ENCODE measurements at places on chromosomes 13 and 19. TPM values are rescaled to one million over a fixed set of nuclear protein-coding genes. Genes with fewer than 3 reads are reported as not detected.

- H3K27ac ChIP-seq, result no peak overlapping the region
- H3K4me3 ChIP-seq, result no peak overlapping the region
- no peak for DNase-seq
- H3K4me1 ChIP-seq, result peaks cover 11% of the 10 kb centered on the region
- no peaks in the 10 kb centered on the region for H3K36me3 ChIP-seq
Measured at GRCh38 chr13:51625555-51626345, 41.5 kb downstream of the WDFY2 start.

DNA sequence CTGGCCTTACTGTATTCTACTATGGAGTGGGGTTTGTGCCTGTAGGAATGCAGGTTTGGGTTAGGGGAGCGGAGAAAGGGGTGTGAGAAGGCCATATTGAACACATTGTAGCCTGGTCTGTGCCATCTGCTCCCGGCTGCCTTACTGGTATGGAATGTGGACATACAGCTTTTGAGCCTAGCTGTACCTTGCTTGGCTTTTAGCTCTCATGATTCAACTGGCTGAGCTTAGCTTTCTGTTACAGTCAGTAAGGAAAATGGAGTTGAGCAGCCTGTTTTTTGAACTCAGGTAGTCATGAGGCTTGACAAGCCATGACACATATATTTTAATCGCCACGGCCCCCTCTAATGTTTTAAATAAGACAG, 41.6 kb downstream of the ARHGAP35 start:
- no peaks in the 10 kb centered on the region for H3K27me3 ChIP-seq
- H3K27ac ChIP-seq, result peak overlapping the region; percentile 18
- H3K36me3 ChIP-seq, result no peaks in the 10 kb centered on the region
- H3K4me1 ChIP-seq, result peaks cover 29% of the 10 kb centered on the region
- DNase-seq, result peak; percentile 31

DNA sequence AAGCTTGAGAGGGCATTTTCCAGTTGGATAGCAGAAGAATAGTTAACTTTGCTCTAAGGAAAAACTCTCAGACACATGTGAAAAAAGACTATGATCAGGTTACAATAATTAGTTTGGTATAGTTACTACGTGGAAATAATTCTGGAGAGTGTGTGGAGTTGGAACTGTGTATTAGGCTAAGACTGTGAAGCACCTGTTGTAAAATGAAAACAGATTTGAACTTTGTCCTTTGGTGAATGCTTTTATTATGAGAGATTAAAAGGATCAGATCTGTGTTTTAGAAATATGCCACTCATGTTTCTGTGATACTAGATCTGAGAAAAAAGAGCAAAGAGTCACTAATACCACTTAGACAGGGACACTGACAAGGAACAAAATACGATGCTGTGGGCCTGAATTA, 807.5 kb upstream of the ATXN8OS start:
- no peaks in the 10 kb centered on the region for H3K36me3 ChIP-seq
- H3K27me3 ChIP-seq, result no peaks in the 10 kb centered on the region
- no peak overlapping the region for H3K27ac ChIP-seq
- no peaks in the 10 kb centered on the region for H3K4me1 ChIP-seq
- no peak for DNase-seq
- no peak overlapping the region for H3K4me3 ChIP-seq

DNA sequence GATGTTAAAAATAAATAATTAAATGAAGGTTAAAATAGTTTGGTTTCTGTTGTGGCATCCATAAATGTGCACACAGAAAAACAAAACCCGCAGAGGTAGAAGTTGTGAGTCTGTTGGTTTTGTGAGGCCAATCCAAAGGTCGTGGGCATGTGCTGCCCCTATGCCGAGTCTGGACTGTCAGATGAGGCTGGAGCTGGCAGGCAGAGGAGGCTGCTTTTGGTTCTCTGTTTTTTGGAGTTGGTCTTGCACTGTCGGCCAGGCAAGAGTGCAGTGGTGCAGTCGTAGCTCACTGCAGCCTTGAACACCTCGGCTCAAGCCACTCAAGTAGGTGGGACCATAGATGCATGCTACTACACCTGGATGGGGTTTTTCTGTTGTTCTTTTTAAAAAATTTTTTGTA, 43.7 kb downstream of the TSSK6 start:
- no peak for DNase-seq
- H3K36me3 ChIP-seq, result peaks cover 15% of the 10 kb centered on the region
- peaks cover 5% of the 10 kb centered on the region for H3K4me1 ChIP-seq
- H3K4me3 ChIP-seq, result no peak overlapping the region

GRCh38 chr13:54373211-54373610, 1344.6 kb downstream of the OLFM4 start:
- no peaks in the 10 kb centered on the region for H3K4me1 ChIP-seq
- DNase-seq, result no peak
- no peak overlapping the region for H3K4me3 ChIP-seq
- no peaks in the 10 kb centered on the region for H3K27me3 ChIP-seq

DNA sequence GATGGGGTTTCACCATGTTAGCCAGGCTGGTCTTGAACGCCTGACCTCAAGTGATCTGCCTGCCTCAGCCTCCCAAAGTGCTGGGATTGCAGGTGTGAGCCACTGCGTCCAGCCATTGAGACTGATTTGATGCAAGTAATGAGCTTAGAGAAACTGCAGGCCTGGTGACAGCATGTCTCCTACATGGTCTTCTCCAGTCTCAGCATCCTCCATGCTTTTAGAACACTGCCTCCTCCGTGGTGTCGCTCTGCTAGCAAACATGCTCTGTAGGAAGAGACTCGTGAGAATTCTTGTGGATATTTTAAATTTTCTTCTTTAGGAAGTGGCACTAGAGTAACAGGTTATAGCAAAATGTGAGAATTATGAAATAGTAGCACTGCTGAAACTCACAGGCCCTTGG, 37.1 kb downstream of the TPT1 start:
- H3K4me3 ChIP-seq, result no peak overlapping the region
- no peaks in the 10 kb centered on the region for H3K36me3 ChIP-seq
- no peak overlapping the region for H3K27ac ChIP-seq
- no peak for DNase-seq
- no peaks in the 10 kb centered on the region for H3K27me3 ChIP-seq

DNA sequence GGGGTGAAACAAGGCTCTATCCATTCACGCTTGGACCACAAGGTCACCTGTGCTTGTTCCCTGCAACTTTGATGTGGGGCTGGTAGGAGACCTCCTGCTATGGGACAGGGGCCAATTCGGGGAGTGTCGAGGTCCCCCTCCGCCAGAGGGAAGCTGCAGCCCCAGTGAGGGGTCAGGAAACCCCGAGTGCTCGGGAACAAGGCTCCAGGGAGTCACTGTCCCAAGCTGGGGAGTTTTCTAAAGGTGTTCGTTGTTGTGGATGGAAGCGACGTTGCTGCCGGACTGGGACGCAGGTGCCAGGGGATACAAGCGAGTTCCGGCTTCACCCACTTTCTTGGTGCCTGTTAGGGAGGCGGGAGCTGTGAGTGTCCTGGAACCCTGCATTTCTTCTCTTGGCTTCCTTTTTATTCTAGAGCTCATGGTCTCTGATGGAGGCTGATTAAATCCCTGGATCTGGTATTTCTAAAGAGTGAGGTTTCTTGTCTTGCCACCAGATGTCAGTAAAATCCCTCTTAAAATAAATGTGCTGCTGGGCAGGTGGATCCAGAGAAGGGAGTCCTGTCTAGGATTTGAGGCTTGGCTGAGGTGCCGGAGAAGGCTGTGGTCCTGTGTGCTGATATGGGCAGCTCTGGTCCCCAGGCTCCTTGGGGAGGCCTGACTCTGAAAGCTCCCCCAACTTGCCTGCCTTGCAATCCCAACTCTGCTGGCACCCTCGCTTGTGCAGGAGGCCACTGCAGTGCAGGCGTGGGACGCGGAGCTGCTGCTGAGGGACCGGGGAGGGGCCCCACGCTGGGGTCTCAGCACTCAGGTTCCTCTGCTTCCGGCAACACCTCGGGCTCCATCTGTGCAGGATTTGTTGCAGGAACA, 153.9 kb downstream of the TEX29 start:
- no peaks in the 10 kb centered on the region for H3K4me1 ChIP-seq
- peak; percentile 35 for DNase-seq
- H3K36me3 ChIP-seq, result no peaks in the 10 kb centered on the region
- no peaks in the 10 kb centered on the region for H3K27me3 ChIP-seq
- H3K27ac ChIP-seq, result no peak overlapping the region

Gene ZGLP1
- total RNA-seq, result not detected

Gene ZIC5
- not detected for total RNA-seq

GRCh38 chr19:13117176-13117771, 734 bp upstream of the TRMT1 start:
- peaks cover 25% of the 10 kb centered on the region for H3K4me1 ChIP-seq
- peaks cover 14% of the 10 kb centered on the region for H3K36me3 ChIP-seq
- no peaks in the 10 kb centered on the region for H3K27me3 ChIP-seq
- DNase-seq, result no peak

DNA sequence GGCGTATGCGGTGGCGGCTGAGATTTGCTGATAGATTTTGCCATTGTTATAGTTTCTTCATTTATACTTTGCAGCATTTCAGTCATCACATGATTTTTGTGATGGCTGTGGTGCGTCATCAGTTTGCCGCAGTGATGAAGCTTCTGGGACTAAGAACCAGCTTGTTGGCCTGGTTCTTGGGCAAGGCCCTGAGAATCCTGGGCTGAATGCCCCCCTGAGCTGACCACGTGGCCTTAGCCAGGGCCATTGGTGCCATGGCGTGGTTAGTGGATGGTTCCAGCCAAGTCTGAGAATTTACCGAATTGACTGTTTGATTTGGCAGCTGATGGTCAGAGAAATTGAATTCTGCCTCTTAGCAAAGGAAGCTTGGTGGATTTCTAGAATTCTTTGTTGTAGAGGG, 17.8 kb downstream of the GATAD2A start:
- H3K4me3 ChIP-seq, result no peak overlapping the region
- H3K27me3 ChIP-seq, result no peaks in the 10 kb centered on the region
- no peak for DNase-seq
- no peak overlapping the region for H3K27ac ChIP-seq

Gene GJB2
- under 0.01 TPM for total RNA-seq

Gene ERVK3-1
- 33.0 TPM for total RNA-seq

Gene PSG4
- total RNA-seq, result 87.5 TPM

- no peaks in the 10 kb centered on the region for H3K4me1 ChIP-seq
- no peak overlapping the region for H3K4me3 ChIP-seq
- H3K36me3 ChIP-seq, result no peaks in the 10 kb centered on the region
Measured at GRCh38 chr13:33003458-33004019, 12.7 kb upstream of the KL start.

Data from IMR-90 (cell line).